CD4-positive, alpha-beta T cell treated with Interleukin-15 for 1 hour (primary cell): ENCODE measurements at places on chromosomes 11 and 22.

- no peak for DNase-seq
Observed at GRCh38 chr11:45141631-45142030, 4.8 kb upstream of the PRDM11 start.

DNA sequence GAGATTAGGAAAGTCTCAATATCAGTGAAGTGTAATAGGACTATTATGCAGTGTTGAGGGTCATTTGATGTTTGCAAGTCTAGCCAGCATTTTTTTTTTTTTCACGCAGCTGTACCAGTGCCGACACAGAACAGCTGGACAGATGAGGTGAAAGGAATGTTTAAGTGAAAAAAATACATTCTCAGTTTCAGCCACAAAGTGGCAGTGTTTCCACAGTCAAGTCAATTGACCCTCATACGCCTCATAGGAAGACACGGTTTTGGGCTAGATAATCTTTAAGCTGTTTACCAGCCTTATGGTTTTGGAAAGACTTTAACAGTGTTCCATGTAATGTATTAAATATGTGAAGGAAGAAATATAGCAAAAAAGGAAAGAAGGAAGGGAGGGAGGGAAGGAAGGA, 349.9 kb upstream of the ANO3 start:
- DNase-seq = no peak

DNA sequence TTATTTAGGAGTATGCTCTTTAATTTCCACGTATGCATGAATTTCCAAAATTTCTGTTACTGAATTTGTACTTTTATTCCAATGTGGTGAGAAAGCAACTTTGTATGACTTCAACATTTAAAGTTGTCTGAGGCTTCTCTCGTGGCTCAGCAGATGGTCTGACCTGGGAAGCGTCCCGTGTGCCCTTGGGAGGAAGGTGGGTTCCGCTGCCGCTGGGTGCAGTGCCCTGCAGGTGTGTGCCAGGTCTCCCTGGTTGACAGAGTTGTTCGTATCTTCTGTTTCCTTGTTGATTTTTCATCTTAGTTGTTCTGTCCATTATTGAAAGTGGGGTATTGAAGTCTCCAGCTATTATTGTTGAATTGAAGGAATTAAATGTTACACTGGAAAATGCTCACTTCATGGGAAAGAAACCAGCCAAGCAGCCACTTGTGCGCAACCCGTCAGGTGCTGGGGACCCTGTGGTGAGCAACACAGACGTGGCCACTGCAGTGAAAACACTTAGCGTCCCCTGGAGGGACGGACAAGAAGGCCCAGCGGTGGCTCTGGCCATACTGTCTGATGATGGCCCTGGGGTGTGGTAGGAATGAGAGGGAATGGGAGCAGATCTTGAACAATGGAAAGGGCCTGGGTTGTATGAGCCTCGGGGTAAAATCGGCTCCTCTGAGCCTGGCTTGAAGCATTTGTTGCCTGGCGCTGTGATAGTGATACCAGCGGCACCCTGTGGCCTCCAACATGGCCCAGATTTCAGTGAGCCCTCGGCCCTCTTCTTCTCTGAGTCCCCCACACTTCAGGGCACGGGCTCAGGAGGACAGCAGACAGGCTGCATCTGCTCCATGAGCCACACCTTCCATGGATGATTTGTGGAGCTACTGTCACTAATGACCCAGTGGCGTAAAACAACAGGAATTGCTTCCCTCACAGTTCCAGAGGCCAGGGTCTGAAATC, 31.5 kb upstream of the KRTAP5-7 start:
- DNase-seq = no peak

- DNase-seq = peak; percentile 59
Observed at GRCh38 chr22:36913427-36914389, at the start of gene CSF2RB. Gene CSF2RB, plus strand, starts transcription at chr22:36913628. Its CDS starts 8,580 bp downstream, at chr22:36922208.

DNA sequence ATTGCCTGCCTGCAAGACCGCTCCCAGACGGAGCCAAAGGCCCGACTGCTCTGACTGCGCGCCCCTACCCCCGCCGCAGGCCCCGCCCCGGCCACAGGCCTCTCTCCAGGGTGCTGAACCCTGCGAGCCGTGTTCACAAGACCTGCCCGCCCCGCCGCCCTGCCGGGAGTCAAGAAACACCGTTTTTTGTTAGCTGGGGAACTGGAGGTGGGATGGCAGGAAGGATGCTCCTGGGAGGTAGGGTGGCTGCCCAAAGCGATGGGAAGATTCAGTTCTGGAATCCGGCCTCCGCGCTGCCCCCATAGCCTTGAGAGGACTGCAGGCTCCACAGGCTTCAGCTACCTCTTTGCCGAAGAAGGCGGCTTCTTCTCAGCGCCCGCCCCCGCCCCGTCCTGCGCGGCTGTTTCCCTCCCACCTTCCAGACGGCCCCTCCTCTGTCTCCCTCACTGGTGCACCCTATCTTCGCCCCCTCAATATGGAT, 2.7 kb upstream of the PDE2A start:
- DNase-seq = peak; percentile 53

GRCh38 chr11:2128511-2129307, 10.5 kb downstream of the IGF2 start:
- DNase-seq = no peak

DNA sequence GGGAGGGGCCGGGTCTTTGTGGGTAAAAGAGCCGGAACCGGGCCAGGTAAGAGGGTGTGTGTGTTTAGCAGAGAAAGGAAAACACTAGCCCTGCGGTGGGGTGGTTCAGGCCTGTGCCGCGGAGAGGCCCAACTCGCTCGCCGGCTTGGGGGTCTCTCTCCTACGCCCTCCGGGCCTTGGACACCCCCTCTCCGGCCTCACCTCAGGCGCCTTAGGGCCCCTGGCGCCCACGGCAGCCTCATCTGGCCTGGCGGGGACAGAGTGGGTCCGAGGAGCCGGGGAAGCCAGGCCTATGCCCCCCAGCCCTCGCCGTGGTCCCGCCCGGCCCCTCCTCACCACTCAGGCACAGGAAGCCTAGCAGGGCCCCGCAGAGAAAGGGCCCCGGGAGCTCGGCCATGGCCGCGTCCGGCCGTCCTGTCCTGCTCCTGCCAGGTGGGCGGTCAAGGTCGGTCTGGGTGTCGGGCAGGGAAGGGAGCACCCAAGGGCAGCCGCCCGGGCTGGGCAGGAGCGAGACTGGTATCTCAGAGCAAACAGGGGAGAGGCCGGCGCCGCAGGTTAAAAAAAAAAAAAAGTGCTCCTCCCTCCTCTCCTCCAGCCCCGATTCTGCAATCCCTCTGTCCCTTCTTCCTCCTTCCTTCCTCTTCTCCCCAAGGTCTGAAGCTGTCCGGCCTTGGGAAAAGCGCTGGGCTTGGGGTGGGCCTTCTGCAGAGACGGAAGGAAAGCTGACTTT, at the start of gene VSIG2:
Gene VSIG2, minus strand, starts transcription at position 515 of the 730 bp plus-strand sequence. Its CDS starts 118 bp downstream, at position 397.
- DNase-seq = no peak

- DNase-seq = no peak
Observed at GRCh38 chr22:23100124-23100801, 29.9 kb downstream of the GNAZ start.

GRCh38 chr22:17921871-17922821, 102.2 kb downstream of the MICAL3 start:
- no peak for DNase-seq

- no peak for DNase-seq
Observed at GRCh38 chr11:73866095-73866579, 10.5 kb downstream of the COA4 start.

DNA sequence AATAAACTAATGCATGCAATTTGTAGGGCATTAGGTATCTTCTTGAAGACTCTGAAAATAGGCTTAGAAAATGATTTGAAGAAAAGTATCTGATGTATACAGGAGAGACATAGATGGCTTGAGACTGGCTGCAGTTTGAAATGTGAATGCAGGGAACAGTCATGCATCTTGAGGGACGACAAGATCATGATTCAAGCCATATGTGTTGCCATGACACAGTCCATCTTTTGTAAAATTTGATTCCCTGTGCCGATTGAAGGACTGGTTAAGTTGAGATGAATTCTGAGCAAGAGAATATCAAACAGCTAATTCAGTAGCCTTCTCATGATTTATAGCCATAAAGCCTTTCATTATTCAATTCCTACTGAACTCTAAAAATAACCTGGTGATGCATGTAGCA, 231.6 kb downstream of the CASP12 start:
- no peak for DNase-seq

GRCh38 chr22:20619045-20619892, 111.9 kb downstream of the MED15 start:
- DNase-seq = no peak

GRCh38 chr11:17277024-17277584, 565 bp downstream of the NUCB2 start:
- DNase-seq = no peak
